ENCODE measurements at places on chromosomes 2 and 18.
A peak's percentile ranks its signal among the peaks of the same experiment; 100 is the strongest.

DNA sequence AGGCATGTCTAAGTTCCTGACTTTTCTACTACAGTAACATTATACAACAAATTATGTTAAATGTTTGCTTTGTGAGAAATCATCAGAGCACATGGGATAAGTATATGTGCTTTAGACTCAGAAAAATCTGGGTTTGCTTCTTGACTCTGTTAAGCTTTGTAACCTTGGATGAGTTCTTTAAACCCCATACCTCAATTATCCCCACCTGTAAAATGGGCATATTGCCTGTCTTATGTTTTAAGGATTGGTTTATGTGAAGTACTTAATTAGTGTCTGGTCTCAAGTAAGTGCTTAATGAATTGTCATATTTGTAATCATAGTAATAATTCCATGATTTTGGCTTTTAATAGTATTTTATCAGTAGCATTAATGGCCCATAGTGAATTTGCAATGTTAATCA, 135.8 kb downstream of the TAF4B start:
- no peaks in the 10 kb centered on the region for H3K27me3 ChIP-seq
- peaks cover 47% of the 10 kb centered on the region for H3K36me3 ChIP-seq
- no peak overlapping the region for H3K4me3 ChIP-seq
- no peak for DNase-seq

DNA sequence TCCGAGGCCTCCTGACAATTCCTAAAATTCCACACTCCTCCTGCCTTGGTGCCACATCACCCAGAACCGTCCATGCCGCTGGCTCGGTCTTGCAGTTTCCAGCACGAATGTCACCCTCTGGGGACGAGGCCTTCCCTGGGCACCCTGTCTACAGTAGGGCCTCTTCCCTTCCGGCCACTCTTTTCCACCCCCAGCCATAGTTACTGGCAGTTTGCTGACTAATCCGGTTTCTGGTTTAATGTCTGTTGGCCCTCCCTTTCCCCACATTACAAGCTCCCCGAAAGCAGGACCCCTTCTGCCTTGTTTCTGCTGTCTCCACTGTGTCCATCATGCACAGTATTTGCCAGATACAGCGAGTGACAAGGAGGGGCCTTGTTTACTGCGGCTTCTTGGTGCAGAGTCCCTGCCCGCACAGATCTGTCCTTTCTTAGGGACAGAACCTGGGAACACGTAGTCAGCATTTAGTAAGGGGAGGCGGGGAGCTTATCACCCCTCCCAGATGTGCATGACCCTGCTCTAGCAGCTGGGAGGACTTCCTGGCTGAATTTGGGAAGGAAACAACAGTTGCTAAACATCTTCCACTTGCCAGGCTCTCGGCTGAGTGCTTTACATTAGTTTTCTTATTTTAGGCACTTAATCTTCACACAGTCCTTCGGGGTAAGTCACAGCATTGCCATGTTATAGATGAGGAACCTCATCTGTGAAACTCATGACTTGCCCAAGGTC, 23.6 kb upstream of the CATIP start:
- H3K36me3 ChIP-seq: no peaks in the 10 kb centered on the region
- H3K27ac ChIP-seq: no peak overlapping the region
- no peak for DNase-seq
- H3K4me3 ChIP-seq: no peak overlapping the region
- peaks cover 3% of the 10 kb centered on the region for H3K4me1 ChIP-seq
- no peaks in the 10 kb centered on the region for H3K27me3 ChIP-seq

- H3K36me3 ChIP-seq: no peaks in the 10 kb centered on the region
- peak overlapping the region; percentile 87 for H3K27ac ChIP-seq
- no peak for DNase-seq
- peaks cover 16% of the 10 kb centered on the region for H3K4me1 ChIP-seq
Observed at GRCh38 chr2:39435234-39435633, 1.9 kb downstream of the MAP4K3 start.

- H3K27ac ChIP-seq: no peak overlapping the region
- no peak for DNase-seq
- H3K4me3 ChIP-seq: no peak overlapping the region
- H3K4me1 ChIP-seq: no peaks in the 10 kb centered on the region
Observed at GRCh38 chr18:43760010-43760409, 482.7 kb upstream of the SYT4 start.

DNA sequence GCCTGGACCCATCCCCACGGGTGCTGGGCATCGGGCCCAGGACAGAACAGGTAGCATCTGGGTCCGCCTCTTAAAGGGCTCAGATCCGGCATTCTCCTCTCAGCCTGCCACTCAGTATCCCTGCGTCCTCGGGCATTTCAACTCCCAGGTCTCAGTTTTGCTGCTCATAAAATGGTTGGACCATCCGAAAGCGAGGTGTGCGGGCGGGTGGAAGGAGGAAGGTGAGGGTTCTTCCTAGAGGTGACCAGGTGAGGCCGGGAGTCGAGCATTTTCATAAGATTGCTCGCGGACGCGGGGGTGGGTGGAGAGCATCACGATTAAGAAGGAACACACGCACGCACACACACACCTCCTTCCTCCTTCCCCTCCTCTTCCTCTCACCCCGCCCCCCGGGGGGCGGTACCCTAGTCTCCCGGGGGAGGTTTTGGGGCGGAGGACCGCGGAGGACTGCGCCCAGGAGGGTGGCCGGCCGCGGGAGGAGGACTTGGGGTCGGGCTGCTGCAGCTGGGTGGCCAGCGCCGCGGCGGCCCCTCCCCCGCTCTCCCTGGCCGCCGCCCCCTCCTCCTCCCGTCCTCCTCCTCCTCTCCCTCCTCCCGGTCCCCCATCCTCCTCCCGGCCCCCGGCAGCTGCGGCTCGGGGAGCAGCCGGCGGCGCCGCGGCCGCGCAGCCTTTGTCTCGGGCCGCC, 97.9 kb upstream of the GPR45 start:
- H3K36me3 ChIP-seq: no peaks in the 10 kb centered on the region
- H3K4me3 ChIP-seq: peak overlapping the region; percentile 81
- H3K4me1 ChIP-seq: peaks cover 15% of the 10 kb centered on the region
- DNase-seq: no peak
- peaks cover 53% of the 10 kb centered on the region for H3K27me3 ChIP-seq

DNA sequence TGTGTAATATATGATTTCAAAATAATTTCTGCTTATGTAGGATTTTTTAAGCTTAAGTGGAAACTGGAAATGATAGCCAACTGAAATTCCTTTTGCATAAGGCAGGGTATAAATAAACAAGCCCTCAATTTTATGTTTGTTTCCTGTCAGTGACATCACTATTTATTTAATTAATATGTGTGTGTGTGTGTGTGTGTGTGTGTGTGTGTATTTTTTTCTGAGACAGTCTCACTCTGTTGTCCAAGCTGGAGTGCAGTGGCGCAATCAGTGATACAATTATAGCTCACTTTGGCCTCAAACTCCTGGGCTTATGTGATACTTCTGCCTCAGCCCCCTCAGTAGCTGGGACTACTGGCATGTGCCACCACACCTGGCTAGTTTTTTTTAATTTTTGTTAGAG, 29.3 kb upstream of the CYP20A1 start:
- H3K36me3 ChIP-seq: no peaks in the 10 kb centered on the region
- H3K4me3 ChIP-seq: no peak overlapping the region
- no peaks in the 10 kb centered on the region for H3K4me1 ChIP-seq
- DNase-seq: no peak
- no peak overlapping the region for H3K27ac ChIP-seq
- H3K27me3 ChIP-seq: no peaks in the 10 kb centered on the region

- no peak overlapping the region for H3K27ac ChIP-seq
- H3K36me3 ChIP-seq: no peaks in the 10 kb centered on the region
- no peaks in the 10 kb centered on the region for H3K4me1 ChIP-seq
- no peak for DNase-seq
Observed at GRCh38 chr2:158060835-158061435, 40.7 kb upstream of the UPP2 start.

DNA sequence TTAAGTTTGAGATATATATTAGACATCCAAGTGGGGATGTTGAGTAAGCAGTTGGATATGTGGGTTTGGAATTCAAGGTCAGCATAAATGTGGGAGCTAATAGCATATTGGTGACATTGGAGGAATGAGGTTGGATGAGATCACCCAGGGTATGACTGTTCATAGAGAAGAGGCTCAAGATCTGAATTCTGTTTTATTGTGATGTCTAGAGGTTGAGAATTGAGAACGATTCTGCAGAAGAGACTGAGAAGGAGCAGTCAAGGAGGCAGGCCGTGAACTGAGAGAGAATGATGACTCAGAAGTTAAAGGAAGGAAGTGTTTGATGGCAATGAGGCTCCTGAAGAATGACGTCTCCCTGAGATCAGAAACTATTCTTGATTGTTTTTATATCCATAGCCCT, 5.9 kb downstream of the SERPINB11 start:
- no peak overlapping the region for H3K4me3 ChIP-seq
- H3K27me3 ChIP-seq: peaks cover 2% of the 10 kb centered on the region
- no peaks in the 10 kb centered on the region for H3K4me1 ChIP-seq
- peaks cover 5% of the 10 kb centered on the region for H3K36me3 ChIP-seq
- DNase-seq: no peak

- H3K36me3 ChIP-seq: no peaks in the 10 kb centered on the region
- DNase-seq: no peak
- H3K27ac ChIP-seq: no peak overlapping the region
Observed at GRCh38 chr2:16316456-16317210, 349.0 kb downstream of the CYRIA start.

DNA sequence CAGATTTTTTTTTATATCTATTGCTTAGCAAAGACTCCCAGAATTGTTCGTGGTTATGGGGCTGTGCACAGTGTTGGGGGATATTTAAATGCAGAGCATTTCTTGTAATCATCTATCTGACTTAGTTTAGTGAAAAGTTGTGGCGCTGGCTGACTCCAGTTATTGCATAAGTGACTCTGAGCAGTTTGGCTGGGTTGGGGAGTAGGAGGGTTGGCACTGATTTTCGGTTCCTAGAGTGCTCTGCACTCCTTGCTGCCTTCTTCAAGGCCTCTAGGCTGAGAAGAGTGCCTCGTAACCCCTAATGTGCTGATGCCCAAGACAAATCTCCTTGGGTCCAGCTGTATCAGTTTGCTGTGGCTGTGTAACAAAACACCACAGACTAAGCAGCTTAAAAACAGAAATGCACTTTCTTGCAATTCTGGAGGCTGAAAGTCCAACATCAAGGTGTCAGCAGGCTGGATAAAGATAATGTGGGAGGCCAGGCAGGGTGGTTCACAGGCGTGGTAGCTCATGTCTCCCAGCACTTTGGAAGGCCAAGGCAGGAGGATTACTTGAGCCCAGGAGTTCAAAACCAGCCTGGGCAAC, 6.5 kb upstream of the IMPA2 start:
- no peak overlapping the region for H3K4me3 ChIP-seq
- no peak overlapping the region for H3K27ac ChIP-seq
- H3K36me3 ChIP-seq: no peaks in the 10 kb centered on the region
- H3K4me1 ChIP-seq: no peaks in the 10 kb centered on the region
- H3K27me3 ChIP-seq: peaks cover 1% of the 10 kb centered on the region

DNA sequence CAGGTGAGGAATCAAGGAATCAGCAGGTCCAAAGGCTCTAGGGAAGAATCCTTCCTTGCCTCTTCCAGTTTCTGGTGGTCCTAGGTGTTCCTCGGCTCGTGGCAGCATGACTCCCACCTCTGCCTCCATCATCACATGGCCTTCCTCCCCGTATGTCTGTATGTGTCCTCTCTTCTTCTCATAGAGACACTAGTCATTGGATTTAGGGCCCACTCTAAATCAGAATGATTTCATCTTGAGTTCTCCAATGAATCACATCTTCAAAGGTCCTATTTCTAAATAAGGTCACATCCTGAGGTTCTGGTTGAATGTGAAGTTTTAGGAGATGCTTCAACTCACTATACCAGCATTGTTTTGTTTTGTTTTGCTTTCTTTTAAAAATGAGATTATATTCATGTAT, 11.1 kb upstream of the AGFG1 start:
- peaks cover 69% of the 10 kb centered on the region for H3K4me1 ChIP-seq
- no peak for DNase-seq
- H3K27me3 ChIP-seq: no peaks in the 10 kb centered on the region
- H3K4me3 ChIP-seq: peak overlapping the region; percentile 40
- H3K27ac ChIP-seq: no peak overlapping the region

- no peaks in the 10 kb centered on the region for H3K36me3 ChIP-seq
- H3K27me3 ChIP-seq: no peaks in the 10 kb centered on the region
- H3K4me1 ChIP-seq: no peaks in the 10 kb centered on the region
- no peak overlapping the region for H3K27ac ChIP-seq
Observed at GRCh38 chr18:39521164-39521563, 1955.6 kb upstream of the CELF4 start.

GRCh38 chr18:3704556-3705344, 254.8 kb downstream of the TGIF1 start:
- H3K36me3 ChIP-seq: no peaks in the 10 kb centered on the region
- DNase-seq: no peak

All from naive thymus-derived CD8-positive, alpha-beta T cell (primary cell).